ENCODE measurements at places on chromosomes 5 and 9.

GRCh38 chr5:87735923-87736322, 323.2 kb upstream of the CCNH start:
- no peak for DNase-seq

DNA sequence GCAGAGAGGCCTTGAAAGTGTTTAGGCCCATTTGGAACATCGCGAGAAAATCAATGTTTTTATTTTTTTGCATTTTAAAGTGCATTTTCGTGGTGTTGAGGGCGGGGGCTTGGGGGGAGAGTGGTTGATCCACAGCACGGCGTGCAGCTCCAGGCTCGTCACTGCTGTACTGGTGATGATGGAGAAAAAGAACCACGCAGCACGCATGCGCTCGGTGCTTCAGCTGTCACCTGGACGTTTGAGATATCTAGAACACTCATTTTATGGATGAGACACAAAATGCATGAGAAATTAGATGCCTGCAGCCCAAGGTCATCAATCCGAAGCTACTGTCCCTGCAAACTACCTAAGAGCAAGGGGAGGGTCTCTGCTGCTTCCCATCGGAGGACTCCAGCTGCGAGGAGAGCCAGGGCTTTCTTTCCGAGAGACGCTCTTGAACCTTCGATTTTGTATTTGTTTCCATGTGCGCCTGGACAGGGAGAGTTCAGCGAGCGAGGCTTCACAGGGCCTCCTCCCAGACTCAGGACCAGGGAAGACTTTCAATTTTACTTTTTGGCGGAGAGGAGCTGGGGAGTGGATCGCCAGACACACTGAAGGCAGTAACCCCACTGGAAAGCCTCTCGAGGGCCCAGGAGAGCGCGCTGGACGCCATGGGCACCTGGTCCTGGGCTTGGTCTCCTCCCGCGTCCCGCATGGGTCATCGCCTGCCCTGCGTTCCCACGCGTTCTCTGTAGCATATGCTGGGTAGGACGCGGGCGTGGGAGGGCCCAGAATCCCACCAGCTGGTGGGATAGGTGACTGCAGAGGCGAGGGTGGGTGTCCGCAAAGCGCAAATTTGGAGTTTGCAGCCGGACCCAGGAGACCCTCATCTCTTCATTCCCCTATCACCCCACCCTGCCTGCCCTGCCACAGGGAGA, 2.5 kb downstream of the DMRT2 start:
- DNase-seq = peak; percentile 18

- DNase-seq = peak; percentile 71
Measured at GRCh38 chr9:124222918-124223720, 34.6 kb upstream of the NEK6 start.

- peak; percentile 75 for DNase-seq
Measured at GRCh38 chr9:70412832-70413463, 1.5 kb downstream of the KLF9 start.

DNA sequence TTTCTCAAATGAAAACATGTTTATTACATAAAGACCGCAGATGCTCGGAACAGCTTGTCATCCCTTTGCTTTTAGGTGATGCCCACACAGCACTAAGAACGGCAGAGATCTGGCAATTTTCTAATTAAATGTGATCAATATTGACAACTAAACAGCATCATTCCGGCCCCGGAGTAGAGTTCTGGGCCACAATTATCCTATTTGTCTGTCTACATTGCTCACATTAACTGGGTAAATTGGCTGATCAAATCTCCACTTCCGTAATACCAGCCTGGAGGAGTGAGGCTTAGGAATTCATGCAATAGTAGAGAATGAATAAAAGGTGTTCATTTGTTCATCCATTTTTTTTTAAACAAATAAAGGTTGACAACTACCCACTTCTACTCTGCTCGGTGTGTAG, 245.1 kb upstream of the C9orf72 start:
- DNase-seq = no peak

GRCh38 chr5:10994091-10994986, 233.3 kb upstream of the DAP start:
- no peak for DNase-seq

DNA sequence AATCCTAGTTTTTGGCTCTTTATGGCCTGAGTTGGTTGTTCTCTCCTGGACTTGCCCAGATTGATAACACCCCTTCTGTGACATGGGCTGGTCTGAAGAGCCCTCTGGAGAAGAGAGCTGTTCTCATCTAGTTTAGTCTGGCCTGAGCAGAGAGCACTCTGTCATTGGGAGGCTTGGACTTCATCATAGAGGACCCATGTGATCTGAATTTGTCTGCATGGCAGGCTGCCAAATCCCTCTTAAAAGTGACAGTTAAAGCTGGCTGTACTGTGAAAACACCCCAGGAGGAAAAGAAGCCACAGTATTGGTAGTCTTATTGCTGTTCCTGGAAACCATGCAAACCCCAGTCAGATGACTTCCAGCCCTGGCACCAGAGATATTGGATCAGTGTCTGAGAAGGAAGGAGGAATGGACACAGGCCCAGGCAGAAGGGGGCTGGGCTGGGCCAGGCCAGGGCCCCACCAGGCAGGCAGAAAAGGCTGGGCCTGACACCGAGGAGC, 3.7 kb upstream of the WDR31 start:
- peak; percentile 96 for DNase-seq

DNA sequence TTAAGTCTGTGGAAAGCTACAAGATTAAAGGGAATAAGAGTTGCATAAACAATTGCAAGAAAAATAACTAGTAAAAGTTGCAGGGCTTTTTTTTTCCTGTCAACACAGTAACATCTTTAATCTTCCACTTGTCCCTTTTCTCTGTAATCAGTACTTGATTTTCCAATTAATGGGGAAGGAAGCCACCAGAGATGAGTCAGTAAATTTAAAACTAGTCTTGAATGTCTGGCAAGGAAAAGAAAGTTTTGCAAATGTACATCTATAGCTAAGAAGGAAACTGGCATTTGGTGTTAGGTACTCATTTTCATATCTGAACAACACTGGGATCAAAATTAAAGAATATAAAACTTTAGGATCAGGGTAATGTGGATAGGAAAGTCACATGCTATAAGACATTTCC, 17.1 kb downstream of the DAP start:
- no peak for DNase-seq

GRCh38 chr9:108053555-108054061, 564.0 kb upstream of the KLF4 start:
- DNase-seq = no peak

GRCh38 chr9:115161446-115161845, 43.5 kb upstream of the TNC start:
- no peak for DNase-seq

GRCh38 chr9:131590907-131591844, 45.9 kb downstream of the PRRT1B start:
- DNase-seq = peak; percentile 67

DNA sequence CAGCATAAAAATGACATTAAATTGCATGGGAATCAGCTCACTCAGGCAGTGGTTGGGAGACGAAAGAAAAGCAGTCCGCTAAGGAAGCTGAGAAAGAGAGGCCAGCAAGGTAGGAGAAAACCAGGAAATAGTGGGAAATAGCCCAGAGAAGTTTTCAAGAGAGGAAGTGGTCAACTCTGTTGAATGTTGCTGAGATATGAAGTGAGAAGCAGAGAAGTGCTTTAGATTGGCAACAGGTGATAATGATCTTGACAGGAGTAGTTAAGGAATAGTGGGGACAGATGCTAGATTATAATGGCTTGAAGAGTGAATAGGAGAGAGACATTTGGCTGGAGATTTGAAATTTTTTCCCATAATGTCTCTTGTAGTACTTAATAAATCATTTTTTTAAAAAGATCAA, 30.8 kb downstream of the CNTRL start:
- no peak for DNase-seq

DNA sequence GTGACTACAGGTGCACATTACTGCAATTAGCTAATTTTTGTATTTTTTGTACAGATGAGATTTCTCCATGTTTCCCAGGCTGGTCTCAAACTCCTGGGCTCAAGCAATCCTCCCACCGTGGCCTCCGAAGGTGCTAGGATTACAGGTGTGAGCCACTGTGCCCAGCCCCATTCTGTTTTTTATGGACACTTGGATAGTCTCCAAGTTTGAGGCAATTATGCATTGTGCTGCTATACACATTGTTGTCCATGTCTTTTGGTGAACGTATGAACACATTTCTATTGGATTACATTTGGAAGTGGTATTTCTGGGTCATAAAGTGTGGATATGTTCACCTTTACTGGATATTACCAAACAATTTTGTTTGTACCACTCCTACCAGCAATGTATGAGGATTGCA, 22.4 kb upstream of the PLPP1 start:
- DNase-seq = no peak

DNA sequence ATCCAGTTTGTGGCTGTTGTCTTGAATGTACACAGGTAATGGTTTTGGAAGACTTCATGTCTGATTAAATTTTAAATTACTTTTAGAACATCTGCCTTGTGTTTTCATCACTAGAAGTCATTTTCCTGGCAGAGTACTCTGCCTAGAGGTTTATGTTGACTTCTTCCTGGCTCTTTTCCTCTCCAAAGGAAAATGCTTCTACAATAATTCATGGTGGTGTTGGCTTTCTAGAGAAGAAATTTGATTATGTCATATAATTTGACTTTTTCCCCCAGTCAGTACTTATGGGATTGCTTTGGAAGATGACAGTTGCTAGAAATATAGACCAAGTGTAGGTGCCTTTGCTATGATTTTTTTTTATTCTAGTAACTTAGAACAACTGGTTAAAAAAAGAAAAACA, 46.8 kb downstream of the F2RL2 start:
- no peak for DNase-seq

GRCh38 chr9:16915126-16915831, 44.8 kb upstream of the BNC2 start:
- peak; percentile 30 for DNase-seq

DNA sequence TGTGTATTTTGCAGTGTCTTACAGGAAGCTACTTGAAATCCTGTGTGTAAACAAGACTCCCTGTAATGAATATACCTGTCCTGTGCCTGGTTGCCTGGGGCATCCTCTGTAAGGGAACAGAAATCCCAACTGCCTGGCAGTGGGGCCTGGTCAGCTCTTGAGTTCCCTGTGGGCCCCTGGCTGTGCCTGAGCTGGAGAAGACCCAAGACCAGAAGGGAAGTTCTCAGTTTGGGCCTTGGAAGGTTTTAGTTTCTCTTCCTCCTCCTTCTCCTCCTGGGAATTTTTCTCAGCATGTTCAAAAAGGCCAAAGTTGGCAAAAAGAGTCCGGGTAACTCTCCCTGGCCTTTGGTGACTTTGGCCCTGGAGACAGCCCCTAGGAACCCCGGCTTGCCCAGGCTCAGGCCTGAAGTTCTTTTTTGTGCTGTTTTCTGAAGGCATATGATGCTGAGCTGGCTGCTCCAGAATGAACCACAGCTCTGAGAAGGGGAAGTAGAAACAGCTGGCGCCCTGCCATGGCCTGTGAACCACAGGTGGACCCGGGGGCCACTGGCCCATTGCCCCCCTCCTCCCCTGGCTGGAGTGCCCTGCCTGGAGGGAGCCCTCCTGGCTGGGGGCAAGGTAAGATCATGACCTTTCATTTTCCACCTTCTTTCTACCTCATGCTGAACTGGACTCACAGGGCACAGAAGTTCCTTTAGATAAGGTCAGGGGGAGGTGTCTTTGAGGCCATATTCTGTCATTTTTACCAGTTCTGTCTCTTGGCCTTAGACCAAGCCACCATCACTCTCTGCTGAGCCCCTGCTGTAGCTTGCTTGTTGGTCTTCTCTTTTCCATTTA, 5.8 kb downstream of the TMEM268 start:
- peak; percentile 5 for DNase-seq

DNA sequence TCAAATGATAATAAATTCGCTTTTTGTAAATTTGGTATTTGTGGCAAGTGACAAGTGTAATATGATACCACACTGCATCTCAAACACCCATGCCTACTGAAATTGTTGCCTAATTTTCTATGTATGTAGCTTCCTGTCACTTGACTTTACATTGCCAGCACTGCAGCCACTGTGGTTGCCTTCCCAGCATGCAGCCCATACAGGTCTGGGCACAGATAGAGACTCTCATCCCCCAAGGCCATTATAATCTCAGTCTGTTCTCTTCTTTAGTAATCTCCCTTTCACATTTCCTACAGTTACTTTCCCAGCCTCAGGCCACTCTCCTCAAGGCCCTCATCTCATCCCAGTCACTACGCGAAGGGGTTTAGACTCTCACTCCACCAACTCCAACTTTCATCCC, 1200.6 kb downstream of the PTPRD start:
- DNase-seq = no peak

DNA sequence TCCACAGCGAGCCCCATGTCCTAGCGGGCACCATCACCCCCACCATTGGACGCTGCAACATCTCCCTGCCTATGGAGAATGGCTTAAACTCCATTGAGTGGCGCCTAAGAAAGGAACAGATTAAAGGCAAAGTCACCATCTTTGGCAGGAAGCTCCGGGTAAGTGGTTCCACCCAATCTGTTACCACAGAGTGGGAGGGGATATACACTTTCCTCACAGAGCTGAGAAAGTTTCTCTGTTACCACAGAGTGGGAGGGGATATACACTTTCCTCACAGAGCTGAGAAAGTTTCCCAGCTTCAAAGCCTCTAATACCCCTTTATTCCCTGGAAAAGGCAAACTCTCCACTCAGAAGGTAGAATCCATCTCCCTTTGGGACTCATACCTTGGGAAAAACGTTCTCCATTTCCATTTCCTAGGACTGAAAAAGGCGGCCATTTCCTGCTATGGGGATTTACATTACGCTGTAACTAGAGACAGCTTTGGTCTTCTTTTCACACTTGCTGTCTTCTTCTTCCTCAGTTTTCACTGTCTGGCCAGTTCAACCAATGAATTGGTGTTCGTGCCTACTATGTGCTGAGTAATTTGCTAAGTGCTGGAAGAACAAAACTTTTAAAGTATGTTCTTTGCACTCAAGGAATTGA, 63.4 kb upstream of the WWC1 start:
- no peak for DNase-seq

All from midbrain (tissue), 1 donor.